ENCODE measurements at places on chromosomes 11 and 22.

- no peak for DNase-seq
Measured at GRCh38 chr11:134358165-134358855, 26.5 kb downstream of the GLB1L2 start.

- DNase-seq, result peak; percentile 58
Measured at GRCh38 chr11:72848846-72849466, 34.7 kb downstream of the ATG16L2 start.

- DNase-seq, result no peak
Measured at GRCh38 chr11:44855493-44855849, 95.2 kb downstream of the TP53I11 start.

DNA sequence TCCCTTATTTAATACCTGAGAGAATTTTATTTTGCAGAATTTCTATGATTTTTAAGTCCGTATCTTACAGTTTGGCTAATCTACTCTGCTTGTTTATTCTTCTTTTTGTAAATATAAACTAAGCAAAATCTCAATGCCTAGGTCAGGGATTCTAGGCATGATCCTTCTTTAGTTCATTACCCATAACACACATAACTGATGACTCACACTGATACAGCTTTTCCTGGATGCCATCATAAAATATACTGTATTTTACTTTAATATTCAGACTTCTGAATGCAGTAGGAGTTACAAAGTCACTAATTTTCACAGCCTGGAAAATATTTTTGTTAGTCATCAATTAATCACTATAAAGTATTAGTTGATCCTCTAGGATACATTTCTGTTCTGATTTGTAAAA lies 898.2 kb upstream of the RAG2 start:
- no peak for DNase-seq

GRCh38 chr11:114088216-114088615 lies 28.7 kb downstream of the ZBTB16 start:
- DNase-seq, result no peak

DNA sequence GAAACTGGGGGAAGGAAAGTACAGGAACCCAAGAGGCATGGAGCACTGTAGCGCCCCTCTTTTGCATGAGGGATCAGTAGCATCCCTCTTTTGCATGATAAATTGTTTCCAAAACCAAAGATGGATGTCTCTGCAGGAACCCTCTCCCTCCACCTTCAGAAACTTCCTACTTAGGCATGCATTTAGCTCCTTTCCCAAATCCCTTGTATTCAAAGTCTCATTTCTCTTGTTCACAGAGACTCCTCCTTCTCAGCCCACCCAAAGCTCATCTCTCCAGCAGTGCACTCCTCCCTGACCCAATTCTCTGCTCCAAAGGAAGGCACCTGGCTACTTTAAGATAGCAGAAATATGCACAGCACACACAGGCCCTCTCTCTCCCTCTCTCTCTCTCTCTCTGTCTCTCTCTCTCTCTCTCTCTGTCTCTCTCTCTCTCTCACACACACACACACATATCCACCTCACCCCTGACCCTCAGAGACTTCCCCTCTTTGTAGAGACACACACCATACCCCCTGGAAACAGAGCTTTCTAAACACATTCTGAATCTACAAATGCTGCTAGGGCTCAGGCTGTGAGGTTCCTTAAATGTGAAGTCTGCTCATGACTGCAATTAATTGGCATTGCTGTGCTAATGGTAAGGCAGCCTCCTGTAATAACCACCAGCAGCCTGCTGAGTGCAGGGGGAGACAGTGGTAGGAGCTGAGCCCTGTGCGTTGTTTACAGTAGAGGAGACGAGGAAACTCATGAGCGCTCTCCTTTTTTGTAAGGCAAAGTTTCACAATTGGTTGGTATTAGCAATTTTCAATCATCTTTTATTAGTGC lies 519.6 kb downstream of the NTM start:
- DNase-seq, result no peak

GRCh38 chr22:23704829-23705228 lies 14.0 kb downstream of the RGL4 start:
- DNase-seq, result peak; percentile 33

DNA sequence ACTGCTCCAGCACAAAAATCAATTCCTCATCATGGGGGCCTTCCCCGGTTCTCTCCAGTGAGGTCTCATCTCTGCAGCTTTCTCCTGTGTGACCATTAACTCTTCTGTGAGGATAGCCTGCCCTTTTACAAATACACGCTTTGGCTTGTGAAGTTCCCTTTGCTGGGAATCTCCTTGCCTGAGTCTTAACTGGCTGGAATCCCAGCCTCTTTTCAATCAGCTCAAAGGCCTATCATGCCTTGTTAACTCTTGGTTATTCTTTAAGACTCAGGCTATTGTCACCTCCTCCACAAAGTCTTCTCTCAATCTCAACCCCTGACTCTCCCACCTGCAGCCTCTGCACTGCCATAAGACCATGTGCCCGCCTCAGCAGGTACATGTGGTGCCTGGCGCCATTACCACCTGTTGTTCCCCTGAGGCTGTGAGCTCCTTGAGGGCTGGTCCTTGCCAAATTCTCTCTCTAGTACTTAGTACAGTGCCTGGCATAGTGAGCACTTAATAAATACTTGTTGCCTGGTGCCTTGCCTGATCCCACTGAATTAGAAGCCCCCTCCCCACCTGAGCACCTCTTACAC lies 128.2 kb downstream of the ST3GAL4 start:
- no peak for DNase-seq

DNA sequence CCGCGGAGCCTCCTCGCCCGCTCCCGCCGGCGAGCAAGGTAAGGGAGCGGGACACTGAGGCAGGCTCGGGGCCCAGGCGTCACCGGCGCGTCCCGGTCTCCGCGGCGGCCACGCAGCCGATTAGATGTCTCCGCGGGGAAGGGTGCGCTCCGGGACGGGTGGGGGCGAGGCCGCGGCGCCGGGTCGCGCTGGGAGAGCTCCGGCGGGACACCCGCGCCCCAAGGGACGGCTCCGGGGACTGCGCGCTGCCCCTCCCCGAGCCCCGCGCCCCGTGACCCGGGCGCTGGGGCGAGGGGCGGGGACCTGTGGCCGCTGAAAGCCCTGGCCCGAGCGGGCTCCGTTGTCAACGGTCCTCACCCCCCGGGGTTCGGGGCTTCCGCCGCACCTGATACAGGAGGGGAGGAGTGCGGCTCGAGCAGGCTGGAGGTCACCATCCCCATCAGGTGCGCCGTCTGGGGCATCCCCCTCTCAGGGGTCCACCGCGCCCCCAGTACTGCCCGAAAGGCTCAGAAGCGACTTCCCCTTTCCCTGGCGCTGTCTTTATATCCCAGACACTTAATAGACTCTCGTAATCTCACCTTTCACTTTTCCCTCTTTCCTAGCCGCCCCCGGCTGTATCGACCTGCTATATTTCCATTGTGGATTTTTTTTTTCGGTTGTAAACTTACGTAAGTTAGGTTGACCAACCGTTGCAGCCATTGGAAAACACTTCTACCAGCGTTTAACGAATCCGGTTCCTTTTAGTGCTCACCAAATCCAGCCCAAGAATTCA lies 573 bp downstream of the PPFIA1 start:
- DNase-seq, result peak; percentile 29

- peak; percentile 55 for DNase-seq
Measured at GRCh38 chr11:45233121-45233803, 52.9 kb downstream of the SYT13 start.

Data from CD4-positive, alpha-beta T cell treated with Interleukin-15 for 4 hours (primary cell).